Left ventricle myocardium inferior (tissue), 1 donor: ENCODE measurements at places on chromosomes 11 and 22.

GRCh38 chr11:128374026-128374425, 213.3 kb downstream of the ETS1 start:
- no peak for DNase-seq

DNA sequence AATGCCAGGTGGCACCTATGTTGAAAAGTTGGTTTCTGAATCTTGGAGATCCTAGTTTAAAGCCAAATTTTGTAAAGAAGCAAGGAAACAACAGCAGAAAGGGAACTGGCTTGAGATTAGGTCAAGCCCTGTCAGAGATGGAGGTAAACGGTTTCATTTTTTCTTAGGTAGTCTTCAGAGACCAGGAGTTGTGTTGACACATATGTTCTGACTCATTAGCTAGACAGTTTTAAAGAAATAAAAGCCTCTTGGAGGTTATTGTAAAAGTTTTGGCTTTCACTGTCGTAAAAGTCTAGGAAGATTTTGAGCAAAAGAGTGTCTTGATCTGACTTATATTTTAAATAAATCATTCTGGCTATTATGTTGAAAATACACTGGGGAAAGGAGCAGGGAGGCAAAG, 151.5 kb upstream of the CTSC start:
- no peak for DNase-seq

GRCh38 chr22:37852418-37852817, 3.2 kb downstream of the EIF3L start:
- no peak for DNase-seq

DNA sequence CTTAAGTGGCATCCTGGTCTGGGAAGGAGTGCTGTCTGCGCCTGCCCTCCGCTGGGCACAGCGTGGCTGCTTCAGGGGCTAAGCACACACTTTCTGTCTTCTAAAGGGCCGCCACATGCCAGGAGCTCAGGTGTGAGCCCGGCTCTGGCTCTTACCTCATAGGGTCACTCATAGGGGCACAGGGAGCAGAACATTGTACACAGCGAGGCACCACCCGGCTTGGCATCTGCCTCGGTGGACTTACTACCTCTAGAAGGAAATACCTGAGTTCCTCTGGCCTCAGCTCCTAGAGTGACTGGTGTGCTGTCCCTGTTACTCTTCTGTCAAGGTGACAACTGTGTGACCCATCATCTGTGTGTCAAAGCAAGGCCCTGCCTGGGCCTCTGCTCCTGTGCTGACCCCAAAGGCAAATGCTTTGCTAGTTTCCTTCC, 13.4 kb downstream of the NEAT1 start:
- no peak for DNase-seq

DNA sequence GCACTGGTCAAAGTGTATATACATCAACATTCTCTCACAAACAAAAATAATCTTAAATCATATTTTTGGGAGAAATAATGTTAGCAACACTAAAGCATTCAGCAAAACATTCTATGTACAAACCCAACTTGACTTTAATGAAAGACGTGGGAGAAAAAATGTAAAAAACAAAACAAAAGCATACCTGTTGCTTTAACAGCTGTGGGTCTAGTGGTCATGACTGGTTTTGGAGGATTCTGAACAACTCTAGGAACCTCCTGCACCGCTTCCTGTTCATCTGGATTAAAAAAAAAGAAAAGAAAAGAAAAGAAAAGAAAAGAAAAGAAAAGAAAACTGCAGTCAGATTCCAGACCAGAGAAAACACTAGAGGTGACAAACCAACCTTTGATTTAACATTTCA, 2.1 kb downstream of the FNBP4 start:
- no peak for DNase-seq

DNA sequence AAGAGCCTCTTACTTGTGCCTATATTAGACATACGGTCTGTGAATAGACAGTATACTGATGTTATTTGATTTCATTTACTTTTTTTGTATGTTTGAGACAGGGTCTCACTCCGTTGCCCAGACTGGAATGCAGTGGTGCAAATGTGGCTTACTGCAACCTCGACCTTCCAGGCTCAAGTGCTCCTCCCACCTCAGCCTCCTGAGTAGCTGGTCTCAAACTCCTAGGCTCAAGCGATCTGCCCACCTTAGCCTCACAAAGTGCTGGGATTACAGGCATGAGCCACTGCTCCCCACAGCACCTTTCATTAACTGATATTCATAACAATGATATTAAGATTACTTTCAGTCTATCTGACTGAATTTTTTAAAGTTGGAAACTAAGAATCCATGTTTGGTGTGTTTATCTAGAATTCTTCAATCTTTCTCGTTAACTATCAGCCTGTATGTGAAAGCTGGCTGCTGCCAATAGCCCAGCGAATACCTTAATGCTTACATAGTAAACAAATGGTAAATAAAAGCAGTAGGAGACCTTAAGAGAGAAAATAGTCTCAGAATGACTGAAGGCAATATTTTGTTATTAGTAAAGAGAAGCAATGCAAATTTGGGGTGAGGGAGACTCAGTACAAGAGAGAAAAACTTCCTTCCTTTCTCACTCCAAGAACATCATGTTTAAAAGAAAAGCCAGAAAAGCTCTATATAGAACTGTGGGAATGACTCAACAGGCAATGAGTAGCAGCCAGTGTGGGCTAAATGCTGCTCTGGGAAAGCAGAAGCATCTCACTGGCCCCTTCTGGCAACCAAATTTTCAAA, 101.9 kb downstream of the MRTFA start:
- DNase-seq = no peak

GRCh38 chr11:1560649-1561251, 11.3 kb downstream of the DUSP8 start:
- no peak for DNase-seq

- peak; percentile 57 for DNase-seq
Measured at GRCh38 chr22:22397875-22398524, 110.5 kb downstream of the ZNF280B start.

DNA sequence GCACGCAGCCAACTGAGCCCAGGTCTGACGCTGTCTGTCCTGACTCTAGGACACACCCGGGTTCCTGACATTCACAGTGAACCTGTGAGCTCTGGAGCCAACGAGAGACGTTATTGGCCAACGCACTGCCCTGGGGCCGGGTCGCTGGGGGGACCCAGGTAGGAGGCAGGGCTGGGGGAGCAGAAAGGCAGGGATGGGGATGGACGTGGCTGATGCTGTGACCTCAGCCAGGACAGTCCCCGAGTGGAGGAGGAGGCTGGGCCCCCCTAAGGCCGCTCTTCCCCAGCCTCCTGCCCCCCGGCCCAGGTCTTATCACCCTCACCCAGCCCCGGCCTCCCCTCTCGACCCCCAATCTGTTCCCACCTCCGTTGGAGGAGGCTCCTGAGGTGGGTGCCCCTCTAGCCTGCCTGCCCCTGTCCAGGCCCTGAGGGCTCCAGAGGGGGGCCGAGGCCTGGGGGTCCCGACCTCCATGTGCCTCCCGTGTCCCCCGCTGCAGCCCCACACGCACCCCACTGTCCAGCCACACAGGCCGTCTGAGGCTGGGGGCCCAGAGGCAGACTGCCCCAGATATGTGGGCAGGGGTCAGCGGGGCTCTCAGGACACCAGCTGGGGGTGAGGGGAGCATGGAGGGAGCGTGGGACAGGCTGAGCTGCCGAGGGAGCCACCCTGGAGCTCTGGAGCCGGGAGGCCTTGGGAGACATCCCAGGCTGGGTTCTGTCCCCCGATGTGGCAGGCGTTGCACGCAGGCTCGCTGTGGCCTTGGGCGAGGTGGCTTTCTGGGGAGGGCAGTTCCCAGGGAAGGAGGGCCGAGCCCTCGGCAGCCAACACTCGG, 29.2 kb upstream of the MUC5AC start:
- DNase-seq = no peak

DNA sequence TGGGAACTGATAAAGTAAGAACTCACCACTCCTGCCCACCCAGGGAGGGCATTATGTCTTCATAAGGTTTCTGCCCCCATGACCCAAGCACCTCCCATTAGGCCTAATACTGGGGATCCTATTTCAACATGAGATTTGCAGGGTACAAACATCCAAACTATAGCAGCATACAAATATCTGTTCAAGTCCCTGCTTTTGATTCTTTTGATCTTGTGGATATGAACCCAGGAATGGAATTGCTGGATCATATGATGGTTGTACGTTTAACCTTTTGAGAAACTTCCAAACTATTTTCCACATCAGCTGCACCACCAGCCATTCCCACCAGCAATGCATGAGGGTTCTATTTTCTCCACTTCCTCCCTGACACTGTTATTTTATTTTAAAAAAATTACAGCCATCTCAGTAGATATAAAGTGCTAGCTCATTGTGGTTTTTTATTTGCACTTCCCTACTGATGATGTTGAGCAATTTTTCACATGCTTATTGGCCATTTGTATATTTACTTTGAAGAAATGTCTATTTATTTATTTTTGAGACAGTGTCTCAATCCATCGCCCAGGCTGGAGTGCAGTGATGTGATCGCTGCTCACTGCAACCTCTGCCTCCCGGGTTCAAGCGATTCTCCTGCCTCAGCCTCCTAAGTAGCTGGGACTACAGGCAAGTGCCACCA, 7.1 kb upstream of the ATG16L2 start:
- no peak for DNase-seq

DNA sequence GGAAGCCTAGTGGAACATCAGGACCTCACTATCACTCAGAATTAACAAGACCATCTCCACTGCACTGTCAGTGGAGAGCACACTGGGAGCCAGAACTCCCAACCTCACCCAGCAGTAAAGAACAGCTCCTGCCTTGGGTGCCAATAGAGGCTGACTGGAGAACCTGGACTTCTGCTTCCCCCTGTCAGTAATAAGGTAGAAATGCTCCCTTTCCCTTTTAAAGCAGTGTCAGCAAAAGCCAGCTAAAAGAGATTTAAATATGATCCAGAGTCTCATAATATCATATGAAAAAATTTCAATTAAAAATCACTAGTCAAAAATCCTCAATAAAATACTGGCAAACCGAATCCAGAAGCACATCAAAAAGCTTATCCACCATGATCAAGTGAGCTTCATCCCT, 82.8 kb downstream of the SPATA19 start:
- DNase-seq = no peak
